Gastrocnemius medialis (tissue), 4 donors: ENCODE measurements at places on chromosomes 2 and 18.
A peak's percentile ranks its signal among the peaks of the same experiment; 100 is the strongest.

- no peak for DNase-seq
Measured at GRCh38 chr18:34219651-34220050, 5.1 kb downstream of the NOL4 start.

- DNase-seq, result no peak
Measured at GRCh38 chr2:104744537-104744936, 109.4 kb upstream of the POU3F3 start.

DNA sequence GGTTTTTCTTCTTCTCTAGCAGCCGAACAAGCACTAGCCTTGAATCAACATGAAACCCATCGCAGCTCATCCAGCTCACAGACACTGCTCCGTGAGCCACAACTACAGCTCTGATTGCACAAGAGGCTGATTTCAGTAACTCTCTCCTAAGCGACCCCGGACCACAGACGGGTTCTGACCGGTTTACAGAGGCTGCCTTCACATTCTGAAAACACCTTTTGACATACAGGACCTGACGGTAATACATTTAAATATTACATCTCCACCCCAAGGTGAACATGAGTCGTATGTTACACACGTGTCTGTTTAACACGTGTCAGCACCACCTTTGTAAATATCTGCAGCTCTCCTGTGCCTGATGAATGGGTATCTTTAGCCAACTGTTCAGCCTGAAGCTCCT, 120.7 kb downstream of the TMEM18 start:
- DNase-seq, result no peak

- DNase-seq, result no peak
Measured at GRCh38 chr18:396556-396955, 103.9 kb downstream of the COLEC12 start.

- no peak for DNase-seq
Measured at GRCh38 chr2:40038646-40039045, 259.6 kb upstream of the THUMPD2 start.

DNA sequence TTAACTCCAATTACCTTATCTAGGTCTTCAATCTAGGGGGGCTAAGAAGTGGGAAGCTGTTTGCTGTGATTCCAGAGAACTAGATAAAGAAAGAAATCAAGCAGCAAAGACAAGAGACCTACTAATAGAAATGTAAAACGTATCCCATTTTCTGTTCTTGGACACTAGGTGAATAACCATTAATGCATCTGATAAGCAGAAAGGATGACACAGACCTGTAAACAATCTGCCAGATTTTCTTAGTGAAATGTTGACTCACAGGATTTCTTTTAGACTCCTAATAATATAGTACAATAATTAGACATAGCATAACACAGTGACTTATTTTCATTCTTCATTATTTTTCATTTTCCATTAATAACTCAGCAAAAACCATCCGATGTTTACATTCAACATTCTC, 1.3 kb downstream of the WDR35 start:
- DNase-seq, result no peak

DNA sequence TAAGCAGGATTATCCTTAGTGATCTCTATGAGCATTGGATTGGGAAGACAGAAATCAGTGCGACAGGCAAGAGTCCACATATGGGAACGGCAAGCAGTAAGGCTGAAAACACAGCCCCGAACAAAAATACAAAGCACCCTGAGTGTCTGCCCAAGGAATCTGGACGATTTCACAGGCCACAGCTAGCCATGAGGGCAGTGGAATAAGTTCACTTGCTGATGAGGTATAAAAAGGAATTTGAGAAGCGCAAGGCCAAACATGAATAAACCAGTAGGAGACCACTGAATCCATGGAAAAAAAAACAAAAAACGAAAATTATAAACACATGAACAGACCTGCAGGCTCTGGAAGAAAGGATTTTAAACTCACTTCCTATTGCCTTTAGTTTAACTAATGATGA, 24.3 kb downstream of the WDSUB1 start:
- no peak for DNase-seq

- DNase-seq, result no peak
Measured at GRCh38 chr2:172196768-172197431, 94.2 kb upstream of the DLX2 start.

DNA sequence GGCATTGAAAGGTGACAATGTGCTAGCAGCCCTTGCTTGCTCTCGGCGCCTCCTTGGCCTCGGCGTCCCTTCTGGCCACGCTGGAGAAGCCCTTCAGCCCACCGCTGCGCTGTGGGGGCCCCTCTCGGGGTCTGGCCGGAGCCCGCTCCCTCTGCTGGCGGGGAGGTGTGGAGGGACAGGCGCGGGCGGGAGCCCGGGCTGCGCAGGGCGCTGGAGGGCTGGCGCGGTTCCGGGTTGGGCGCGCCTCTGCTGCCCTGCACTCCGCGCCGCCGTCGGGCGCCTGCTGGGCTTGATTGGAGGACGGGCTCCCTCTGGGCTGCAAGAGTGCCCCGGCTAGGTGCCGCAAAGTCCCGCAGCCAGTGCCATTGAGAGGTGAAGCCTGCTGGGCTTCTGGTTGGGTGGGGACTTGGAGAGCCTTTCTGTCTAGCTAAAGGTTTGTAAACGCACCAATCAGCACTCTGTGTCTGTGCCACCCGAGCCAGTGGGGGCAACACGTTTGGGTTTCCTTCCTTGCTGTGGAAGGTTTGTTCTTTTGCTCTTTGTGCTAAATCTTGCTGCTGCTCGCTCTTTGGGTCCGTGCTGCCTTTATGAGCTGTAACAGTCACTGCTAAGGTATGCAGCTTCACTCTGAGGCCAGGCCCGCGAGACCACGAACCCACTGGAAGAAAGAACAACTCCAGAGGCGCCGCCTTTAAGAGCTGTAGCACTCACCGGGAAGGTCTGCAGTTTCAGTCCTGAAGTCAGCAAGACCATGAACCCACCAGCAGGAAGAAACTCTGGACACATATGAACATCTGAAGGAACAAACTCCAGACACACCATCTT, 14.8 kb upstream of the IMP4 start:
- no peak for DNase-seq

DNA sequence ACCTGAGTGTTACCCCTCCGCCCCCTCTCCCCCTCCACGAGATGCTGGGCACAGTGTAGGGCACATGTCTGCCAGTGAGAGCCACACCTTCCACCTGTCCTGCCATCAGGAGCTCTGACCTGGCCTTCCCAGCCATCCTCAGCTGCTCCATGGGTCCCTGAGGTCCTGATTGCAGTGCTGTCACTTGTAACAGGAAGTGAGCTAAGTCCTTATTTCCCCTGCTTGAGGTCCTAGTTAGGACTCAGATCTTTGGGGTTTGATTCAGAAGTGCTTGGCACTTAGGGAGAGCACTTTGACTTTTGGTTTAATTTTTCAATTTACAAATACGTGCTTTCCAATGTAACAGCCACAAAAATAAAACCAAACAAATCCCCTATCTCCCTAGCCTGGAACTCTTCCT, 125.5 kb downstream of the WDSUB1 start:
- DNase-seq, result no peak

DNA sequence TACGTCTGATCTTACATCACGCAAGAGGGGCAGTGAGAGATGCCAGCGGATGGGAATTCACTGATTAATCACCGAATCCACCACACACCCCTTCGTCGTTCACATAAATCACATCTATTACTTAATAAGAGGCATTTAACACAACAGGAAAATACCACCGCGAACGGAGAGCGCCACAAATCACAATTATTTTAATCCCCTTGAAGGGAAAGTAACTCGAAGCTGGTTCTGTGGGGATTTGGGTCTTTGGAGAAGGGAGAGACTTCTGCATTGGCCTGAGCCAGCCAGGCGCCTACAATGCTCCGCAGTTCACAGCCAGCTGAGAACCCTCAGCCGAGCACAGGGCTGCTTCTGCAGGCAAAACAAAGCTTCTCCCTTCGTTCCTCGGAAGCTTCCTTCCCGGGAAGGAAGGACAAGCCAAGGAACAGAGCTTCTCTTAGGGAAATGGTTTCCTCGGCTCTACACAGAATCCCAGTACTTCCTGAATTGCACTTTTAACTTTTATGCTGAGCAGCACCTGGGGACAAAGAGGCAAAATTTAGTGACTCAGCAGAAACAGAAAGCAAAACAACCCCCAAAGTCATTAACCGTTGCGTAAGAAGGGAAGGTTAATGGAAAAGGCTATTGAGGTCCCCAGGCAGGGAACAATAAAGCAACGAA, at the start of gene LRP1B:
LRP1B (minus strand) TSS at position 7 of the 660 bp plus-strand sequence. CDS start 287 bp downstream, outside the sequence.
- no peak for DNase-seq

- no peak for DNase-seq
Measured at GRCh38 chr2:238905224-238905623, 57.3 kb downstream of the TWIST2 start.

GRCh38 chr2:164335128-164335527, 286.2 kb downstream of the GRB14 start:
- no peak for DNase-seq

DNA sequence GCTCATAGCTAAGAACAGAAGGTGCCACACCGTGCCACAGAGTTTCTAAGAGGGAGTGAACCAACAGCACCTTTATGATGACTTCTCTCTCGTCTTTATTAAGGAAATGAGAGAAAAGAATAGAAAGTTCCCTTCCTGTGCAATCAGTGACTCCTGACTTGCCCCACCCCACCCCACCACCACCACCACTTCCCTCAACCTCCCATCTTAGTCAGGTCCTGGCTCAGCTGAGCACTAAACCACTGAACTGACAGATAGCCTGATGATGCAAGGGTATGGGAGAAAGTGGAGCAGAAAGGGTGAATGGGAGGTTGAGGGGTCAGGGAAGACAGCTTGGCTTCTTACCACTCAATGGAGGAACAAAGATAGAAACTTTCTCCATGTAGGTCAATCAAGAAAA, 75.2 kb upstream of the RMDN2 start:
- no peak for DNase-seq

- no peak for DNase-seq
Measured at GRCh38 chr2:55157474-55157884, 74.6 kb downstream of the CLHC1 start.

GRCh38 chr2:128573116-128573515, 254.4 kb upstream of the HS6ST1 start:
- DNase-seq, result no peak

DNA sequence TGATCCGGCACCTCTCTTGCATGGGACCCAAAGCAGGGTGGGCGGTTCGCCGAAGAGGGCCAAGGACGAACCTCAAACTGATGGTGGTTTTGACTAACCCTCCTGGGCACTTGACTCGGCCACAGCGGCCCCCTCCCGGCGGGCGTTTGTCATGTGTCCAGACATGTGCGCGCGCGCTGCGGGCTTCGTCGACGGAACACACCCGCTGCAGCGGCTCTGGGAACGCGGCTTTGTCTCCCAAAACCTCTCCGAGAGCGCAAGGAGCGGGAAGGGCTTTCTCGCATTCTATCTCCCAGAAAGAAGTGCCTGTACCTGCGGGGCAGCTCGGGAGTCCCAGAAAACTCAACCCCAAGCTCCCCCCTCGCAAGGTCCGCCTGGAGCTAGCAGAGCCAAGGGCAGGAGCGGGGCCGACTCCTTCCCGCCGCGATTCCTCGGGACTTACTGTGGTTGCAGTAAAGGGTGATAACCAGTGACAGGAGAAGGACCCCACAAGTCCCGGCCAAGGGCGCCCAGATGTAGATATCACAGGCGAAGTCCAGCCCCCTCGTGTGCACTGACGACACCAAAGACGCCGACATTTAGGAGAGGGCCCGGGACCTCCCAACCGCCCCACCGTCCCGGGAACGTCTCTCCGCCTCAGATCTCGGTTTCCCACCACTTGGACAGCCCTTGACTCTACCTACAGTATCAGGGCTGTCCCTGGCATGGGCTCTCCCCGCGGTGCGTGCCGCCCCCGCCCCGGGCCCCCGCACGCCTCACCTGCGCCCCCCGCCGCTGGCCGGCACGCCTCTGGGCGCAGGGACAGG, 1.6 kb downstream of the CD8A start:
- no peak for DNase-seq

GRCh38 chr2:235468978-235469655, 24.7 kb upstream of the AGAP1 start:
- DNase-seq, result peak; percentile 59

GRCh38 chr18:8610459-8610851, 1.2 kb downstream of the RAB12 start:
- peak; percentile 54 for DNase-seq

GRCh38 chr2:203586696-203587095, 51.6 kb upstream of the RAPH1 start:
- DNase-seq, result no peak

DNA sequence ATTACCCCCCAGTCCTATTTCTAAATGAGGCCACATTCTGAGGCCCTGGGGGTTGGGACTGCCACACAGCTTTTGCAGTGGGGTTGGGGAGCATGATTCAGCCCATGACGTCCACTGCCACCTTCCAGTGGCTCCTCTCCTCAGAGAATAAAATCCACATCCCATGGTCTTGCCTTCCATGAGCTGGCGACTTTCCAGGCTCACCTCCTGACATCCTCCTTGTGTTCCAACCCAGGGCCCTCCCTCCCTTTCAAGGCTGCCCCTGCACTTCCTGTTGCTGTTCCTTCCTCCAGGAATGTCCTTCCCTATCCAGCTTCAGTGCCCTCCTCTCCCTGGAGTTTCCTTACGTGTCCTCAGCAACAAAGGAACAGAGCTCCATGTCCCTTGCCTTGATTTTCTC, 187.3 kb upstream of the ID2 start:
- DNase-seq, result no peak
